ENCODE measurements at places on chromosomes 3 and 15. TPM values are rescaled to one million over a fixed set of nuclear protein-coding genes. Genes with fewer than 3 reads are reported as not detected.

DNA sequence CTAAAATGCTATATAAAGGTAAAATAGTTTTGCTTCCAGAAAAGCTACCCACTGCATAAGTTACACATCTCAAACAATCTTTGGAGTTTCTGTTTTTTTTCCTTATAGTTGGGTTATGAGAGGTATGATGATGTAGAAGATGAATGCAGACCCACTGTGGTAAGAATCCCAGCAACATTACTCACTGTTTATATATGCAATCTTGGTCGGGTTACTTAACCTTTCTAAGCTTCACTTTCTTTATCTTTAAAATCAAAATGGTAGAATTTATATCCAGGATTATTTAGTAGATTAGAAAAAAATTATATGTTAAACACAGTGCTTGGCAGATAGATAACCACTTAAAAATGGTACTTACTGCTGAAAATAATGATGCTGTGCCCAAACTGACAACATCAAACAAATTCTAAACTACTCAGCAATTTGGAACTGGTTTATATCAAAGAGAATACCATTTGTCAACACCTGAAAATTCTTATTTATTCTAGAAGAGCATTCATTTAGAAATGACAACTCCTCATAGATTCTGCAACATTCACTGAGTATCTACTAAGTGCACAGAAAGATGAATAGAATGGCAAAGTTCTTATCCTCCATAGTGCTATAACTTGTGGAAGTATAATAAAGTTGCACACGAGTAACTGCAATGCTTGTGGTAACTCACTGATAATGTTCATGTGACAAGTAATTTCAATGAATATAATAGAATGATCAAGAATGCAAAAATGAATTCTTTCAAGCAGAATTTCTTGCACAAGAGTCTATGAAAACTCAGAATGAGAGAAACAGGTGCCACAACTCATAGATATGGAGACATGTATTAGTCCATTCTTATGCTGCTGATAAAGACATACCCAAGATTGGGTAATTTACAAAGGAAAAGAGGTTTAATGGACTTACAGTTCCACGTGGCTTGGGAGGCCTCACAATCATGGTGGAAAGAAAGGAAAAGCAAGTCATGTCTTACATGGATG, 129.0 kb upstream of the SLC7A14 start:
- no peaks in the 10 kb centered on the region for H3K36me3 ChIP-seq
- no peak for DNase-seq
- no peak overlapping the region for H3K27ac ChIP-seq
- H3K27me3 ChIP-seq = no peaks in the 10 kb centered on the region
- H3K4me3 ChIP-seq = no peak overlapping the region

Gene SCN11A
- total RNA-seq = 0.05 TPM

DNA sequence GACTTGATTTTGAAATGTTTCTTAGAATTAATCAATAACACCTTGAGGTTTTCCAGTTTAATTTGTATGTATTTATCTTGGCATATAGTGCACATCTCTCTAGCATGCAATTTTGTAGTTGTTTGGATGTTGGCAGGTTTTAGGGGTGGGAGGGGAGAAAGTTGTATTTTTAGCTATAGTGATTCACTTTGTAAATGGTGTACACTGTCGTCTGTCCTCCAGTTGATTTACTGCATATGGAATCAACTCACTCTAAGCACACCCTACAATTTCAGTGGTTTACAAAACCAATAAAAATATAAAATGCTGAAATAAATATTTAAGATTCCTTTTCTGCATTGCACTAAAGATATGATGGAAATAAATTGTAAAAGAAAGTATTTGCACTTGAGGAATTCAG, 199.1 kb downstream of the CDIN1 start:
- DNase-seq = no peak
- no peaks in the 10 kb centered on the region for H3K4me1 ChIP-seq
- H3K27ac ChIP-seq = no peak overlapping the region

Gene ACSBG1
- 0.71 TPM for total RNA-seq

DNA sequence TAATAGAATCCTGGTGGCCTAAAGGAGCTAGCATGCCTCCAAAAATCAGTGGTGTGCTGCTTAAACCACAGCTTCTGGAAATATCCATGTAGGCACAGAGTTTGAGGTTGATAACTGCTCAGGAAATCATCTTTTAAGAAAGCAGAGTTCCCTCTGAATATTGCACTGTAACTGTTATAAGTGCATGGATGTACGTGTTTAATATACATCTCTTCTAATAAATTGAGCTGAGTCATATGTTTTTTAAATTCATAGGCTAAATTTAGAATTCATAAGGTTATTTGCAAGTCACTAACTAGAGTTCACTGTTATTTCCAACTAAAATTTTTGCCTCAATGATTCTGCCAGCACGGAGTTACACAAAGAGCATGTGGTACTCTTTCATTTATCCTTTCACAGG, 68.9 kb downstream of the MYH15 start:
- H3K36me3 ChIP-seq = no peaks in the 10 kb centered on the region
- DNase-seq = no peak
- no peaks in the 10 kb centered on the region for H3K27me3 ChIP-seq
- no peak overlapping the region for H3K27ac ChIP-seq

Gene ROBO2
- not detected for total RNA-seq

- H3K27me3 ChIP-seq = no peaks in the 10 kb centered on the region
- H3K36me3 ChIP-seq = no peaks in the 10 kb centered on the region
- peak overlapping the region; percentile 97 for H3K27ac ChIP-seq
- peaks cover 49% of the 10 kb centered on the region for H3K4me1 ChIP-seq
- DNase-seq = no peak
Observed at GRCh38 chr3:27532426-27533260, 48.5 kb upstream of the SLC4A7 start.

DNA sequence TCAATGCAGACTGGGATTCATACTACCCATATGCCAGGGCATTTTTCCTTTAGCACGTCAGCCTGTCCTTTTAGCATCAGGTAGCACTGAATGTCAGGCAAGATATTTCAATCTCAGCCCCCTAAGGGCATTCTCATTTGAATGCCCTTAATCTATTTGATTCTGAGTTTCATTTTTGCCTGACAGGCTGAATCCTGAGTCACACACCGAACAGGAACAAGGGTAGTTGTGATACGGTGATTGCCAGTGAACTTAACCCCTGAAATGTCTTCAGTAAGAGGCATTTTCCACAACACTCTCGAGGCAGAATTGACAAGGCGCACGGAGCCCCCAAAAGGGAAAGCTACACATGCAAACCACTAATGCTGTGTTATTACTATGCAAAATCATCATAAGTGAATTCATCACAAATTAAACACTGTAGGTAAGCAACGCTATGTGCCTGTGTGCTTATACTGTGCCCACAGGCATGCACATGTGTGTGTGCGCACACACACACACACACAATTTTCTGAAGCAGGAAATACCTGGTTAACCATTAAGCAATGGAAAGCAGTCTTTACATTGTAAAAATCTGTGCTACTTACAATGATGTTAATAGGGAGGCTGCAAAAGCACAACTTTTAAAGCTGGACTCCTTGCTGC, 130.4 kb downstream of the ZNF385D start:
- H3K27ac ChIP-seq = no peak overlapping the region
- DNase-seq = no peak
- no peaks in the 10 kb centered on the region for H3K27me3 ChIP-seq

Gene ZMAT3
- total RNA-seq = 12.1 TPM

Gene RTF1
- total RNA-seq = 27.5 TPM

Gene CYP11A1
- 0.57 TPM for total RNA-seq

DNA sequence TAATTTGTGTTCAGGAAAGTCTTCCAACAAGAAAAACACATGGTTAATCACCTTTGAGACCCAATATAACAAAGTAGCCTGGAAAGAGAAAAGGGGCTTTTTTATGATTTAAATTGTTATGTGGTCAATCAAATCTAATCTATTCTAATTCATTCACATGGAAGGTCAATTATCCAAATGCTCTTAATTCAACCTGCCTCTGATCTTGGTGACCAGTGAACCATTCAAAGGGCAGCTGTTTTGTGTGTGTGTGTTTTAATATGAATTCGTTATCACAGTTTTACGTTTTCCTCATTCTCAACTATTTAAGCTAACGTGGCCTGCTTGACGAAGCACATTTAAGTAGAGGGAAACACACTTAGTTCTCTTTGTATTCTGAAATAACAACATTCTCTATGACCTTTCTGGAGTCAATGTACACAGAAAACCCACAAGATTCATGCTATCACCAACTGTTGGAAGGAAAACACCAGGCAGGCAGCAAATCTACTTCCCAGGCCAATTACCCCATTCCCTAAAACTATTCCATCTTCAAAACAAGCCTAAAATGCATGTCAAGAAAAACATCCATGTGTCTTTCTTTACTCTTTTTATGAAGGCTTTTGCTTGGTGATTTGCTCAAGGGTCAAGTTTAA, 195.4 kb downstream of the SUCLG2 start:
- H3K36me3 ChIP-seq = no peaks in the 10 kb centered on the region
- no peak overlapping the region for H3K4me3 ChIP-seq
- no peaks in the 10 kb centered on the region for H3K4me1 ChIP-seq
- no peak for DNase-seq
- no peaks in the 10 kb centered on the region for H3K27me3 ChIP-seq
- H3K27ac ChIP-seq = no peak overlapping the region

DNA sequence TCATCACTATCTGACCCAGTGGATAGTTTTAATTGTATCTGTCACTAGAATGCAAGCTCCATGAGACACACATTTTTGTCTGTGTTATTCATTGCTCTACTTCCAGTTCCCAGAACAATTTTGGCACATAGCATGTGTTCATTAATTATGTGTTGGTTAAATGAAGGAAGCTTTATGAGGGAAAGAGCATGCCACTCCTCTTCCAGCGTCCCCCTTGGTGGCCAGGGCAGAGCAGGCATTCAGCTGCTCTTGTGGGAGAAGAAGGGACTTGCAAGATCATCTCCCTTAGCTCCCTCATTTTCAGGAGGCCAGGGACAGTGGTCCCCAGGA, 489 bp upstream of the GALNT15 start:
- H3K36me3 ChIP-seq = no peaks in the 10 kb centered on the region
- no peaks in the 10 kb centered on the region for H3K27me3 ChIP-seq
- H3K27ac ChIP-seq = no peak overlapping the region
- DNase-seq = no peak
- no peak overlapping the region for H3K4me3 ChIP-seq
- H3K4me1 ChIP-seq = no peaks in the 10 kb centered on the region

GRCh38 chr3:155712008-155712407, 32.9 kb downstream of the PLCH1 start:
- H3K27ac ChIP-seq = no peak overlapping the region
- no peaks in the 10 kb centered on the region for H3K27me3 ChIP-seq
- no peak overlapping the region for H3K4me3 ChIP-seq
- H3K4me1 ChIP-seq = no peaks in the 10 kb centered on the region

DNA sequence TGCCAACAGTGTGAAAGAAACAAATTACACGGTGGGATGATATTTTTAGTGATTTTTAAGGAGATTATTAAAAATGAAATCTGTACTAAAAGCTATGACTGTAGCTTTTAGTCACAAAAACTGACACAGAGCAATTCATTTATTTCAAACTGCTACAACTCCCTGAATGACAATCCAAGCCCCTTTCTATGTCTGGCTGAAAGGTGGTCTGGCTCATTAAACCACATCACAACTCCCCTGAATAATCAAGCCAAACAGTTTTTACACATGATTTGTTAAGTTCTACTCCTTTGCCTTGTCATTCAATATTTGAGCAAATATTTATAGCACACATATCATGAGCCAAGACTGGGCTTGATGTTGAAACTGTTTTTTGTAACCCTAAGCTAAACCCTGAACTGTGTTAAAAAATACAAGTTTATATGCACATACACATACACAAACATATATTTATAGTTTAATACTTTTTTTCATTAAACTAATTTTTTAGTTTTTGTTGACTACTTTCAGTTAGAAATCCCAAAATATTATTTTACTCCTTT, 125.5 kb downstream of the RBMS3 start:
- DNase-seq = no peak
- H3K27ac ChIP-seq = no peak overlapping the region
- H3K4me3 ChIP-seq = no peak overlapping the region
- H3K36me3 ChIP-seq = no peaks in the 10 kb centered on the region

Gene ANKDD1A
- total RNA-seq = 8.1 TPM

- no peak overlapping the region for H3K4me3 ChIP-seq
- H3K4me1 ChIP-seq = no peaks in the 10 kb centered on the region
- no peak for DNase-seq
- no peaks in the 10 kb centered on the region for H3K36me3 ChIP-seq
Observed at GRCh38 chr3:118089563-118089962, 945.1 kb downstream of the IGSF11 start.

- no peak overlapping the region for H3K4me3 ChIP-seq
- no peaks in the 10 kb centered on the region for H3K27me3 ChIP-seq
- no peak overlapping the region for H3K27ac ChIP-seq
- no peaks in the 10 kb centered on the region for H3K36me3 ChIP-seq
Observed at GRCh38 chr3:72569754-72570440, 278.3 kb downstream of the SHQ1 start.

Gene EEFSEC
- total RNA-seq = 16.1 TPM

Gene GXYLT2
- total RNA-seq = 5.6 TPM

DNA sequence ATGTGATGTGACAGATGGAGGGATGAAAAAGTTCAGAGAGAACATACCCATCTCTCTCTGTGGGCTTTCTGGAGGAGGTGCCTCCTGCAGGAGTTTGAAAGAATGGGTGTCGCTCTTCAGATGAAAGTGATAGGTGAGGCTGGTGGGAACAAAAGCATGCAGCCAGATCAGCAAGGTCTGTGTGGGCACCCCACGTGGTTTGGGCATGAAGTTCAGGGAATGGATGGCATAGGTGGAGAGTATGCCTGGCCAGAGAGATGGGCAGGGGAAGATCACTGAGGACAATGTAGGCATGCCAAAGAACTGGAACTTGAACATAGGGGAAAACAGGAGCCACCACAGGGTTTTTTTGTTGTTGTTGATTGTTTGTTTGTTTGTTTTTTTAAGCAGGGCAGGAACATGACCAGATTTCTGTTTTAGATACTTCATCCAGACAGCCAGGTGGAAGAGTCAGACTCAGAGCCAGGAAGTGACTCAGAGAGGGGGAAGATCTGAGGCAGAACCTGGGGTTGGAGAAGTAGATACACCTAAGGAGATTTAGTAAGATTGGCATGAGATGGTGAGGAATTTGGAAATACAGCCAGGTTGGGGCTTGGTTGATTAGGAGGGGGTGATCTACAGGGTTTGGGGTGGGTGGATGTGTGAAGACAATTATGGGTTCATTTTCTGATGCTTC, 64.8 kb upstream of the CLSTN2 start:
- no peak overlapping the region for H3K27ac ChIP-seq
- no peaks in the 10 kb centered on the region for H3K4me1 ChIP-seq
- H3K27me3 ChIP-seq = peaks cover 65% of the 10 kb centered on the region
- H3K4me3 ChIP-seq = no peak overlapping the region

Gene SLC22A13
- 0.47 TPM for total RNA-seq
